A549 treated with CpdA at 1 μM for 4 hours (cell line): ENCODE measurements at places on chromosomes 16 and 17. TPM values are rescaled to one million over a fixed set of nuclear protein-coding genes. Genes with fewer than 3 reads are reported as not detected.

The KRTAP4-9 gene
- not detected in 5 replicates for total RNA-seq

The PGS1 gene
- 21.8 to 28.7 TPM (median 28.0 TPM) in 5 replicates for total RNA-seq

The NOXO1 gene
- 0.12 to 0.33 TPM (median 0.25 TPM) in 4 of 5 replicates, not detected in the other for total RNA-seq

The PRKCB gene
- total RNA-seq: 0.11 to 0.28 TPM (median 0.15 TPM) in 5 replicates

The ADAP2 gene
- total RNA-seq: 2.2 to 3.1 TPM (median 2.8 TPM) in 5 replicates

The BTBD17 gene
- not detected in 5 replicates for total RNA-seq

The XAF1 gene
- 0.01 to 0.05 TPM in 2 of 5 replicates, not detected in the others for total RNA-seq

The PRSS36 gene
- total RNA-seq: 0.35 to 1.1 TPM (median 0.70 TPM) in 5 replicates

The GAST gene
- total RNA-seq: 0.14 TPM in 1 of 5 replicates, not detected in the others

The KRTAP3-2 gene
- total RNA-seq: 0.16 to 0.35 TPM (median 0.30 TPM) in 3 of 5 replicates, not detected in the others

The PFAS gene
- total RNA-seq: 48.7 to 57.2 TPM (median 51.2 TPM) in 5 replicates

The SLC52A1 gene
- 0.34 to 1.0 TPM (median 0.72 TPM) in 5 replicates for total RNA-seq

The CCL8 gene
- total RNA-seq: not detected in 5 replicates

The ABCC6 gene
- 0.69 to 1.2 TPM (median 0.87 TPM) in 5 replicates for total RNA-seq

The OGFOD3 gene
- 17.4 to 25.1 TPM (median 23.2 TPM) in 5 replicates for total RNA-seq

The CETP gene
- not detected in 5 replicates for total RNA-seq

The PYDC1 gene
- total RNA-seq: not detected in 5 replicates

The CDH8 gene
- 0.38 to 0.70 TPM (median 0.51 TPM) in 5 replicates for total RNA-seq

The MAP2K4 gene
- 27.7 to 38.4 TPM (median 31.7 TPM) in 5 replicates for total RNA-seq

The TMEM95 gene
- not detected in 5 replicates for total RNA-seq

The CD300LF gene
- total RNA-seq: not detected in 5 replicates

The ABI3 gene
- 0.02 TPM in 1 of 5 replicates, not detected in the others for total RNA-seq

The SAMD14 gene
- 0.22 to 0.85 TPM (median 0.35 TPM) in 5 replicates for total RNA-seq

The SPIRE2 gene
- total RNA-seq: 6.3 to 8.7 TPM (median 7.7 TPM) in 5 replicates

The PITPNM3 gene
- total RNA-seq: 1.7 to 2.4 TPM (median 1.9 TPM) in 5 replicates

The PRR29 gene
- total RNA-seq: 0.73 to 1.3 TPM (median 0.97 TPM) in 5 replicates

The KCNG4 gene
- total RNA-seq: not detected in 5 replicates

The TMEM132E gene
- total RNA-seq: 0.01 TPM in 1 of 5 replicates, not detected in the others

The YBX2 gene
- total RNA-seq: 0.45 to 0.97 TPM (median 0.60 TPM) in 4 of 5 replicates, not detected in the other

The FBXL16 gene
- 1.8 to 3.2 TPM (median 2.6 TPM) in 5 replicates for total RNA-seq

The NPIPB6 gene
- total RNA-seq: 1.3 to 3.3 TPM (median 2.1 TPM) in 5 replicates

The KRTAP3-3 gene
- not detected in 5 replicates for total RNA-seq

The CDH11 gene
- 0.13 to 0.78 TPM (median 0.63 TPM) in 5 replicates for total RNA-seq

The TMEM238L gene
- total RNA-seq: not detected in 5 replicates

The KRTAP2-2 gene
- total RNA-seq: not detected in 5 replicates

The C17orf107 gene
- 0.22 to 0.38 TPM (median 0.31 TPM) in 5 replicates for total RNA-seq

The TBC1D3G gene
- total RNA-seq: not detected in 5 replicates

The CSH1 gene
- not detected in 5 replicates for total RNA-seq

The GFAP gene
- 0.39 to 2.0 TPM (median 1.0 TPM) in 5 replicates for total RNA-seq

The SLC22A31 gene
- 1.1 to 1.8 TPM (median 1.3 TPM) in 5 replicates for total RNA-seq

The SEPTIN12 gene
- total RNA-seq: not detected in 5 replicates

The CIBAR2 gene
- not detected in 5 replicates for total RNA-seq

The CEMP1 gene
- 0.08 TPM in 1 of 5 replicates, not detected in the others for total RNA-seq

The SLC47A1 gene
- total RNA-seq: 22.8 to 25.1 TPM (median 23.9 TPM) in 5 replicates

The CCL1 gene
- not detected in 5 replicates for total RNA-seq

The ZNF750 gene
- total RNA-seq: not detected in 5 replicates

The DBF4B gene
- total RNA-seq: 25.9 to 31.9 TPM (median 29.8 TPM) in 5 replicates

The TBL3 gene
- 27.7 to 41.2 TPM (median 34.8 TPM) in 5 replicates for total RNA-seq

The NTN3 gene
- total RNA-seq: 0.06 TPM in 1 of 5 replicates, not detected in the others

The ZFHX3 gene
- 5.7 to 7.8 TPM (median 6.7 TPM) in 5 replicates for total RNA-seq

The ASPHD1 gene
- total RNA-seq: 20.9 to 30.7 TPM (median 28.3 TPM) in 5 replicates

The DPEP3 gene
- total RNA-seq: not detected in 5 replicates

The CRHR1 gene
- total RNA-seq: 0.11 to 0.27 TPM (median 0.12 TPM) in 4 of 5 replicates, not detected in the other

The RPH3AL gene
- 20.2 to 25.9 TPM (median 23.3 TPM) in 5 replicates for total RNA-seq

The C17orf113 gene
- 0.40 to 0.81 TPM (median 0.62 TPM) in 5 replicates for total RNA-seq

The USP10 gene
- total RNA-seq: 79.5 to 92.8 TPM (median 81.4 TPM) in 5 replicates
